CD8-positive, alpha-beta memory T cell (primary cell): ENCODE measurements at places on chromosomes 3 and 15. TPM values are rescaled to one million over a fixed set of nuclear protein-coding genes. Genes with fewer than 3 reads are reported as not detected.

GRCh38 chr3:113514265-113514769, 639 bp downstream of the SPICE1 start:
- no peak for DNase-seq

DNA sequence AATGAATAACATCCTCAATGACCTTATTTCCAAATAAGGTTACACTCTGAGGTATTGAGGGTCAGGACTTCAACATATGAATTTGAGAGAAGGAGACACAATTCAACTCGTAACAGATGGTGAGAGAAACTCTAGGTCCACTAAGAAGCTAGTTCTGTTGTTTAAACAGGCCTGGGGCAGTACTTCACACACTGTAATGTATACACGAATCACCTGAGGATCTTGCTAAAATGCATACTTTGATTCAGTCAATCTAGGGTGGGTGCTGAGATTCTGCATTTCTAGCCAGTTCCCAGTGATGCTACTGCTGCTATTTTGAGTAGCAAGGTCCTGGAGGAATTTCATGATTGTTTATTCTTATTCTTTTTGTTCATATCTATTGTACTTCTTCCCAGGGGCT, 186.8 kb downstream of the SATB1 start:
- no peak for DNase-seq

- no peak for DNase-seq
These were observed 51.5 kb downstream of the RAD18 start for GRCh38 chr3:8911781-8912180.

DNA sequence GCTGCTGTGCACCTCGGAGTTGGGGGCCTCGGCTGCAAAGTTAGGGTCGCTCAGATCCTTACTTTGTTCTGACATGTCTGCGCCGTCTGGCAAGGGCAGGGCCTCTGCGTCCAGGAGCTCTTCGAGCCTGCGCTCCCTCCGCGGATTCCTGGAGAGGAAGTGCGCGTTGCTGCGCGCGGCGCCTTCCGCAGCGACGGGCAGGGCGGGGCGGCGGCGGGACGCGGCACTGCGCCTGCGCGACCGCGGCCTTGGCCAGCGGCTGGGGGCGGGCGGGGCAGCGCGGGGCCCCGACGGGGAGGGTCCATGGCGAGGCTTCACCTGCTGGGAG, at the start of gene NDN:
Gene NDN (minus strand): TSS at position 163 of the 328 bp plus-strand sequence. CDS start 88 bp downstream, at position 75.
- DNase-seq: no peak

DNA sequence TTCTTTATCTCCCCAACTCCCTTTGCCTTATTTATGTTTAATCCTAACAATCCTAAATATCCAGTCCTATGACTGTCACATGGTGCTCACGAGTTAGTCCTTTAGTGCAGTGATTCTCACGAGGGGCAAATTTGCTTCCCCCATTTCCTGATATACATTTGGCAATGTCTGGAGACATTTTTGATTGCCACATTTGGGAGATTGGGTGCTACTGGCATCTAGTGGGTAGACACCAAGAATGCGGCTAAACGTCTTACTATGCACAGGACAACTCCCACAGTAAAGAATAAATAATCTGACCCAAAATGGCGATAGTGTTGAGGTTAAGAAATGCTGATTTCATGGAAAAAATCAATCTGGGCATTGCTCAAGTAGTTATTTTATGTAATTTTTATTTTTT, 466.5 kb downstream of the ROBO2 start:
- DNase-seq: no peak

EXD1 gene
- not detected for total RNA-seq

NPAP1 gene
- not detected for total RNA-seq
